ENCODE measurements at places on chromosomes 7 and 10.

GRCh38 chr10:127976286-127976685 lies 69.4 kb downstream of the PTPRE start:
- H3K4me1 ChIP-seq: no peaks in the 10 kb centered on the region
- no peak overlapping the region for H3K27ac ChIP-seq
- H3K27me3 ChIP-seq: no peaks in the 10 kb centered on the region
- H3K4me3 ChIP-seq: no peak overlapping the region
- no peaks in the 10 kb centered on the region for H3K36me3 ChIP-seq
- no peak for DNase-seq

DNA sequence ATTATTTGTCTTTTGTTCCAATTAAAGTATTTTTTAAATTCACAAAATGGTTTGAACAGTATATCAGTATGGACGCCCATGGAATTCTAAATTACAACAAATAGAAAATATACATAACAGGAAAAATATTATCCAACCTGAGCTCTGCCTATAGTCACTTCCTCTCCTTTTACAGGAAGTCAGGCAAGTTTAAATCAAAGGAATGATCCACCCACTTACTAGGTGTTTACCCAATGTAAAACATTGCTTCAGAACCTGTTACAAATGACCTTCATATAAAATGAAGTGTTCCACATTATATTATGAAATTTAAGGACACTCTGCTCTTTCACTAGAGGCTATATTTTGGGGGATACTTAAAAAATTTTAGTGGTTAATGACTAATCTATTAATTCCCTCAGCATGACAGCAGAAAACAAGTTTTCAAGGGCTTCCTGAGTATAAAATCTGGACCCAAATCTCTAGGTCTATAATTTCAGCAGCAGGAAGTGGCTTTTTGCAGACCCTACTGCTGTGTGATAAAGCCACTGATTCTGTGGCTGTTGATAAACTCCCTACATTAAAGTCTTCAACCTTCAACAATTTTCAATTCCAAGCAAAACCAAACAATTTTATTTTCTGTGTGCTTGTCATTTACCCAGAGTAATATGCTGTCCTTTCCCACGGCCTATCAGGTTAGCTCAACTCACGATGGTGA lies 722.6 kb downstream of the GATA3 start:
- no peaks in the 10 kb centered on the region for H3K4me1 ChIP-seq
- H3K36me3 ChIP-seq: no peaks in the 10 kb centered on the region
- H3K27me3 ChIP-seq: no peaks in the 10 kb centered on the region
- H3K4me3 ChIP-seq: no peak overlapping the region
- DNase-seq: no peak

DNA sequence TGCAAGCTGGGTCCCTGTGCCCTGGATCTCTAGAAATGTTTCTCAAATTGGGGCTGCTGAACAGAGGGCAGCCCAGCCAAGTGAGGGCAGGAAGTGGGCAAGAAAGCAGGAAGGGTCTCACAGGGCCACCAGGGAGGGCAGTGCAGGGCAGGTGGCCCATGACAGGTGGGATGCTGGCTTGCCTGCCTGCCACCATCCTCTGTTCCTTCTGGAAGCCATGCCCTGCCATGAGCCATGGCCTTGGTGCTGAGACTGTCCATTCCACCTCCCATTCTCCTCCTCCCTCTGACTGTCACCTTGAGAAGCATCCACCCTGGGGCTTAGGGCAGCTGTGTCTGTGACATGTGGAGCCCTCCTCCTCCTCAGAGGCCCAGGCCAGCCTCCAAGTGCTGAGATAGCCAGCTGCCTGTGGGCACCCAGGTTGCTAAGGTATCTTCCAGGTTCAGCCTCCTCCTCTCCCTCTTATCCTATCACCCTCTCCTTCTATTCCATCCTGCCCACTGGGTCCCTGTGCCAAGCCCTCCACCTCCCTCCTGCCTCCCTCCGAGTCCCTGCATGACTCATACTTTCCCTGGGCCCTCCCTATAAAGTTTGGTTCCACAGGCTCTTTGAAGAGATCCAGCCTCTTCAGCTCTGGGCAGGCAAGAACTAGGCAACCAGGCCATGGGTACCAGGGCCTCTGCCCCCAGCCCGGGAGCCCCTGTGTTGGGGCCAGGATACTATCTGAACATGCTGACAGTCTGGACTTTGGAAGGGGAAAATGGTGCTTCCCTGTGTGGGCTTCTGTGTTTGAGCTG lies 1.3 kb downstream of the VSIR start:
- DNase-seq: peak; percentile 67
- no peaks in the 10 kb centered on the region for H3K36me3 ChIP-seq
- H3K27me3 ChIP-seq: peaks cover 7% of the 10 kb centered on the region
- peak overlapping the region; percentile 85 for H3K4me3 ChIP-seq
- peak overlapping the region; percentile 58 for H3K27ac ChIP-seq

GRCh38 chr7:157377436-157378124 lies 40.8 kb downstream of the DNAJB6 start:
- H3K4me1 ChIP-seq: peaks cover 17% of the 10 kb centered on the region
- no peak overlapping the region for H3K4me3 ChIP-seq
- peaks cover 46% of the 10 kb centered on the region for H3K36me3 ChIP-seq

GRCh38 chr10:101354328-101355071 lies 535 bp downstream of the BTRC start:
- peak; percentile 24 for DNase-seq
- H3K4me1 ChIP-seq: peaks cover 30% of the 10 kb centered on the region
- H3K27ac ChIP-seq: peak overlapping the region; percentile 91
- H3K36me3 ChIP-seq: peaks cover 6% of the 10 kb centered on the region
- H3K4me3 ChIP-seq: peak overlapping the region; percentile 96
- peaks cover 6% of the 10 kb centered on the region for H3K27me3 ChIP-seq

- no peak overlapping the region for H3K4me3 ChIP-seq
- no peaks in the 10 kb centered on the region for H3K27me3 ChIP-seq
- H3K36me3 ChIP-seq: no peaks in the 10 kb centered on the region
- no peak overlapping the region for H3K27ac ChIP-seq
- H3K4me1 ChIP-seq: no peaks in the 10 kb centered on the region
Observed at GRCh38 chr7:24129597-24129996, 154.4 kb upstream of the NPY start.

DNA sequence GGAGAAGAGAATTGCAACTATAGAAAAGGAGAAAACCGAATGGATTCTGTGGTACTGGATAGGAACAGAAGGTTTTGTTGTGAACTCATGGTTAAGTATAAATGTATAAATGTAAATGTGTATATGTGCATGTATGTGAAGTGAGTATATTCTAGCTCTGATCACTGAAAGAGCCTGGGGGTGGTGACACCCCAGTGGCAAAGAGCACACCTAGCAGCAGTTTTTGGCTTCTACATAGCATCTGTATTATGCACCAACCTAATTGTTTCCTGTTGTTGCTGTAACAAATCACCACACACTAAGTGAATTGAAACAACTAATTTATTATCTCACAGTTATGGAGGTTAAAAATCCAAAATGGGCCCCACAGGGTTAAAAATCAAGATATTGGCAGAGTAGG lies 455.4 kb downstream of the RPS24 start:
- no peak overlapping the region for H3K4me3 ChIP-seq
- H3K4me1 ChIP-seq: peaks cover 33% of the 10 kb centered on the region
- H3K27ac ChIP-seq: no peak overlapping the region
- peaks cover 16% of the 10 kb centered on the region for H3K27me3 ChIP-seq
- DNase-seq: no peak

DNA sequence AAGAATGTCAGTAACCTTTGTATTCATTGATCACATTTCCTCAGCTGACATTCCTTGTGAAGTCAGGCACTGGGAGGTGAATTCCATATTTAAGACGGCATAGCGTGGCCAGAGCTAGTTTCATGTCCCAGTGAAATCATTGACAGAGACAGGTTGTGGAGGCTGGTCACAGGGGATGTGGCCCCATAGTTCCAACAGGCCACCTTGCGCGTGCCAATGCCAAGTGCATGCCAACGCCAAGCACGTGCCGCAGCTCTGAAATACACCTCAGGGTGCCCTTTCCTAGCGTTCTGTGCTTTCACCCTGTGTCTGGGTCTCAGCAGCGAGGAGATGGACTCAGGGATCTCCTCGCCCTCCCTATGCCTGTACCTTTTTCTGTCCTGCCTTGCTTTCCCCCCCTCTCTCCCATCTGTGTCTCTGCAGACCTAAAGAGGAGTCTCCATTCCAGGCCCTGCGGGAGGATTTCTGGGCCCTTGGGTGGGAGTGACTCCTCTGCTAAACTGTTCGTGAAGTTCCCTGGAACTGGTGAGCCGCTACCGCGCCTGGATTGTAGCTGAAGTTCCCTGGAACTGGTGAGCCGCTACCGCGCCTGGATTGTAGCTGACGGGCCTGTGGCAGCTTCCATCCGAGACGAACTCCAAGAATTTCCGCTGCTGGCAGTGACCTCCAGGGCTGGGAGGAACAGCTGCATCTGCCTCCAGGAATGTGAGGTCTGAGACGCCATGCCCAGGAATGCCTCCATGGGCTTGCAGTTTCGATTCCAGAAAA lies 19.7 kb downstream of the AQP1 start:
- no peak overlapping the region for H3K27ac ChIP-seq
- no peak overlapping the region for H3K4me3 ChIP-seq
- no peaks in the 10 kb centered on the region for H3K36me3 ChIP-seq

DNA sequence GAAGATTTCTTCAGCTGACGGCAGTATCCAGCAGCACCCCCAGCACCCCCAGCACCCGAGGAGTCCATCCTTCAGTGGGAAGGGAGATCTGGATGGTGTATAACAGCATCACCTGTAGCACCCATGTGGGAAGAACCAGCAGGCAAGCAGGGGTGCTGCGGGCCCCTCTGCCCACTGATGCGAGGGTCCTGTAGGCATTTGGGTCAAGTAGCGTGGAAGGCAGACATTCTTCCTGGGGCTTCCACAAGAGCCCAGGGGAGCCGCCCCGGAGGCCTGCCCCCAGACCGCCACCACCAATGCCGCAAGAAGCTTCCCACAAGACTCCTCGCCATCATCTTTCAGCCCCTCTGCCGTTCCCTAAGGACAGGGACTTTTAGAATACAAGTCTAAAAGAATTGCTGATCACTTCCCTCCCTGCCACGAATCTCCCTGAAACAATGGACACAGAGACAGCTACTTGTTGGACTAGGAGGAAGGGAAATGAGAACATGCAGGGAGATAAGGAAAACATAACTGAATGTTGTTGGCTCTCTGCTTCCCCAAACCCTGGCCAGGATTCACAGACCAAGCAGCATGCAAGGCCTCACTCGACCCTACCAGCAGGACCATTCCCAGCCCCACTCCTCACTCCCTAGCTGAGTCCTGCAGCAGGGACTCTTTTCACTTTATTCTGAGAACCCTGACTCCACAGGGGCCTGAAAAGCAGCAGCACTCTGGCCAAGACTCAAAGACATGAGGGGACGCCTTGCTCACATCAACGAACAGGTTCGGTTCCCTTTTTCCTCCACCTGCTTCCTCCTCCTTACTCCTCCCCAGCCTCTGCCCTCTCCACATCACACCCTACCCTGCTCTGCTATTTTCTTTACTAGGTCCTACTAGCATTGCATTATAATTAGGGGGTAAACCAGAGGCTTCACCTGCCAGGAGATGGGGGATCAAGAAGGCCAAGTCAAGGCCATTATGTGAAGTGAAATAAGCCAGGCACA lies 164.5 kb downstream of the HERPUD2 start:
- H3K4me3 ChIP-seq: no peak overlapping the region
- H3K27ac ChIP-seq: no peak overlapping the region
- H3K36me3 ChIP-seq: no peaks in the 10 kb centered on the region
- no peaks in the 10 kb centered on the region for H3K4me1 ChIP-seq
- DNase-seq: no peak
- peaks cover 32% of the 10 kb centered on the region for H3K27me3 ChIP-seq

- H3K27me3 ChIP-seq: peaks cover 1% of the 10 kb centered on the region
- H3K27ac ChIP-seq: no peak overlapping the region
- peaks cover 54% of the 10 kb centered on the region for H3K4me1 ChIP-seq
- DNase-seq: peak; percentile 69
- H3K36me3 ChIP-seq: no peaks in the 10 kb centered on the region
Observed at GRCh38 chr10:22805304-22805703, 90.9 kb upstream of the PIP4K2A start.

DNA sequence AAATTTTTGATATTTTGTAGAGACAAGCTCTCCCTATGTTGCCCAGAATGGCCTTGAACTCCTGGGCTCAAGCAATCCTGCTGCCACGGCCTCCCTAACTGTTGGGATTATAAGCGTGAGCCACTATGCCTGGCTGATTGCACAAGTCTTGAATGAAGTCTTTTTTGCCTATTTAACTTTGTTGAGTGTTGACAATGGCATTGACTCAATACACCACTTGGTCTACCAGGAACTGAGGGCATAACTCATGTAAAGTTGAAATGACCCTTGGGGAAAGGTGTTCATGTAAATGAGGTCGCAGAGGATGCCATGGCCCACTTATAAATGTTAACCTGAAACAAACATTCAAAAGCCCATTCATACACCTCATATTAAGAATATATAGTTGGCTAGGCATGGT lies 7.4 kb upstream of the UCMA start:
- H3K27ac ChIP-seq: no peak overlapping the region
- peaks cover 21% of the 10 kb centered on the region for H3K27me3 ChIP-seq
- H3K4me3 ChIP-seq: no peak overlapping the region
- H3K4me1 ChIP-seq: no peaks in the 10 kb centered on the region

Data from HFFc6 (cell line).